Fibroblast of the aortic adventitia (primary cell): ENCODE measurements at places on chromosomes 12 and 14. TPM values are rescaled to one million over a fixed set of nuclear protein-coding genes. Genes with fewer than 3 reads are reported as not detected.

Gene CLEC7A
- not detected in 2 replicates for total RNA-seq

Gene KRT80
- 0.25 and 0.36 TPM in 2 replicates for total RNA-seq

Gene RPL36AL
- total RNA-seq = 180 and 525 TPM in 2 replicates

Gene ALDH2
- total RNA-seq = 23.1 and 40.9 TPM in 2 replicates

Gene KRT82
- not detected in 2 replicates for total RNA-seq

Gene MDM2
- total RNA-seq = 241 and 733 TPM in 2 replicates

Gene FOXM1
- total RNA-seq = 1.4 and 19.3 TPM in 2 replicates

Gene POTEG
- not detected in 2 replicates for total RNA-seq

Gene CLSTN3
- 10.9 and 13.6 TPM in 2 replicates for total RNA-seq
